Ascending aorta (tissue), 2 donors: ENCODE measurements at places on chromosomes 3 and 15.

DNA sequence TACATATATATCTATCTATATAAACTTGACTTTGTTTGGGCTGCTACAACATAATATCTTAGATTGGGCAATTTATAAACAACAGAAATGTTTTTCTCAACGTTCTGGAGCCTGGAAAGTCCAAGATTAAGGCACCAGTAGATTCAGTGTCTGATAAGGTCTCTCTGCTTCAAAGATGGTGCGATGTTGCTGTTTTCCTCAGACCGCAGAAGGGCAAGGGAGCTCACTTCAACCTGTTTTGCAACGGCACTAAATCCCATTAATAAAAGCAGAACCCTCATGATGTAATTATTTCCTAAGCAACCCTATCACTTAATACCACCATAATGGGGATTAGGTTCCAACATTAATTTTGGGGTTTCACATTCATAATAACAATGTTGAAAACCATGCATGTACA, 1134.8 kb downstream of the NSUN3 start:
- DNase-seq, result no peak

- DNase-seq, result no peak
Measured at GRCh38 chr3:41819236-41819635, 142.7 kb downstream of the ULK4 start.

GRCh38 chr3:48232734-48233133, 8.2 kb upstream of the ZNF589 start:
- DNase-seq, result peak; percentile 86

- no peak for DNase-seq
Measured at GRCh38 chr15:50063226-50063625, 55.8 kb downstream of the ATP8B4 start.

- DNase-seq, result no peak
Measured at GRCh38 chr3:141021261-141021660, 29.9 kb upstream of the SPSB4 start.

DNA sequence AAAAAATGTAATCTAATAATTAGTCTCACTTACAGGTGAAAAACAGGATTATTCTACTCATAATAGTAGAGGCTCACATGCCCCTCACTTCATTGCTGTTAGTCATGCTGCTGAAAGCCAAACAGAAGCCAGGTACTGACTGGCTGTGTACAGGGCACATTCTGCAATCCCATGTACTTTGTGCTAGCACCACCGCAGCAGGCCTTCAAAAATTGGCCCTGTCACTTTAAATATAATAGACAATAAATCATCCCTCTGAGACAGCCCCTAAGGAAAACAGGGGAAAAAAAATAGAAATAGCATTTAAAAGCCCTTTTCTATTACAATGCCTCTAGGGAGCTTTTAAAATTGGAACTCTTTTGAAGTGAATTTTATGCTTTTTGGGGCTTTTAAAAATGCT, 723.8 kb downstream of the TUSC7 start:
- no peak for DNase-seq

GRCh38 chr3:155497930-155498647, 204.6 kb upstream of the STRIT1 start:
- DNase-seq, result no peak

- no peak for DNase-seq
Measured at GRCh38 chr3:55526332-55527030, 39.4 kb upstream of the WNT5A start.

DNA sequence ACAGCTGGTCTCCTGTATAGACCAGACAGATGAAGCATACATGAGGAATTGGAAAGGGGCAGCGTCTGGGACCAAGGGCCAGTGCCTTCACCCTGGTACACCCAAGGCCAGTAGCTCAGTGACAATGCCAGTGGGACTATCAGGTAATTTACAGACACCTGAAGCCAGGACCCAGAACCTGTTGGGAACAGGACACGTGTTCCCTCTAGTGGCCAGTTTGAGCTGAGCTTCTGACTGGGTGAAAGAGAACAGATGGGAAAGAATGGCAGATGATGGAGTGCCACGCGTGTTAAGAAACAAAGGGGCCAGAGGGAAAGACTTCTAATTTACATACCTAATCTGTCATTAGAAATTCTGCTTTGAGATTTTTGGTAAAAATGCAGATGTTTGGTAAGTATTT, 5.1 kb upstream of the SLC25A38 start:
- no peak for DNase-seq

DNA sequence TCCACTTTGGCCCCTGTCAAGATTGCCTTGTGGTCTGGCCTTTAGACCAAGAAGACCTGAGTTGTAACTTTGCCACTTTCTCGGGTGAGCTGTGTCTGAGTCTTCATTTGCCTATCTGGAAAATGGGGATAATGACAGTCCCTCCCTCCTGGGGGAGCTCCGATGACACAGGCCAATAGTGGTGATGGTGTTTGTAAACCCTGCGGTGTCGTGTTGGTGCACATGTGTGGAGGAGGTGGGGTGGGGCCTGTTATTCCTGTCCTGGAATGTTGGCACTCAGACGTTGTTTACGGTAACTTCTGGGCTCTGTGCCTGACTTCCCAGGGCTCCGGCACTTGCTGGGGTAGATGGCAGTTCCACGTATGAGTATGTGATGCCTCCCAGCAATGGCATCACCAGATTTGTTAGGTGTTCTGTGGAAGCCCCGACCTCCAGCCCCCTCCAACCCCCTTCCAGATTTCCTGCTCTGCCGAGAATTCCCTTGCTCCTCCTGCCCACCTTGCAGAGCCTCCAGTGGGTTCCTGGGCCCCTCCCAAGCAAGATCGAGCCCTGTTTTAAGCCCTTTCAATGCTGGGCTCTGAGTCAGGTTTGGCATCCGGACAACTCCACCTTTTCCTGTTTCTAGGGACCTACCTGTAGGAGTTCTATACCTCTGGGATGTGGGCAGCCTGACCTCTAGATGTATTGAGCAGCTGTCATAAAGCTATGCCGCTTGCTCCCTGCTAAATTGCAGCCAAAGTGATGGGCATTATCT, 31.4 kb downstream of the HRH1 start:
- peak; percentile 94 for DNase-seq

DNA sequence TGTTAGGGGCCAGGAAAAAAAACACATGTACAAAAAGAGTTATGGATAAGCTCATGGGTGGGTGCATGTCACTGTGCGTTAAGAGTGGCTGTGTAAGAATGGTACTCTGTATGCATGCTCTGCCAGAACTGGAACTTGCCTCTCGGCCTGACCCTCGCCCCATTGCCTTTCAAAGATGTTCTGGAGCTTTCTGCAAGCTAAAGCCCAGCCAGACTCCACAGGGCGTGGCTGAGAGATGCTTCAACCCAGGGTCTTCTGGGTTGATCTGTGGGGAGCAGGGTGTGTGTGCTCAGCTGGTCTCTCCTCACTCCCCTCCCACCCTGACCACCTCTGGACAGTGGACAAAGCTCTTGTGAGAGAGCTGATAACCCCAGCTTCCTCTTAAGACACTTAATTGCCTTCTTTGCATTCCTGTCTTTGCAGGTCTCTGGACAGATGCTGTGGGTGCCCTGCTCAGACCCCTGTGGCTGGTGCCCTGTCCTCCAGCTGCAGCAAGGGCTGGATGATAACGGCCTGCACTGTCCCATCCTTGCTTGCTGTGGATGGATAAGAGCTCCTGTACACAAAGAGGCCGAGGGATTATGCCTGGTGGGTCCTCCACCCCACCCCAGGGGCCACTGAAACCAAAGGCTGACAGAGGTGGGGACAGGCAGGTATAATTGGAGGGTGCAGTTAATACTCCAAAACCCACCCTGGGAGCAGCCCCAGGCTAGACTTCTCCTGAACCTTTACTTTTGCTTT, 28.7 kb downstream of the ALDH1L1 start:
- no peak for DNase-seq

DNA sequence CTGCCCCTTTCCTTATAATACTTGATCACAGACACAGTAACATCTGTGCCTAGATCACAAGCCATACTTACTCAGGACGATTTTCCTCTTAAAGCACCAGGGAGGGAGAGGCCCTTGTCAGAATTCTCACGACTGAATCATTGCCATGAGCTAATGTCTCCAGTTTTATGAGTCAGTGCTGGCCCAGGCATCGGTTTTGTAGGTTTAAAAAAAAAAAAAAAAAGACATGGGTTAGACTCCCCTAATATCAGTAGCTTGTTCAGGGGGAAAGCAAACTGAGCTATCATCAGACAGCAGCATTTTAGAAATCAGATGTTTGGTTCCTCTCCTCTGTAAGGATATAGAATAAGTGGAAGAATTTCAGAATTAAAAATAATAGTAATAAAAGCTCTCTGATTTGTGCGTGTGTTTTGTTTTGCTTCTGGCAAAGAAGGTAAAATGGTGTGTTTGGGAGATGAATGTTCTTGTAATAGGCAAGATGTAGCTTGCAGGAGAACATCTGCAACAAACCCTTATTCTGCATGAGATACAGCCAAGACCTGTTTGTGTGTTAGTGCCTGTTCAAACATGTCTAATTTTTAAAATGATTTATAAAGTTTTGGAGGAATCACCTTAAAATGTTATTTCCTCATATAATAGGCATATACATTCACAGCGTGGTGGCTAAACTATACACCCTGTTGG, 193.6 kb downstream of the TP63 start:
- DNase-seq, result no peak

GRCh38 chr15:93179072-93179471, 90.1 kb upstream of the RGMA start:
- peak; percentile 68 for DNase-seq

DNA sequence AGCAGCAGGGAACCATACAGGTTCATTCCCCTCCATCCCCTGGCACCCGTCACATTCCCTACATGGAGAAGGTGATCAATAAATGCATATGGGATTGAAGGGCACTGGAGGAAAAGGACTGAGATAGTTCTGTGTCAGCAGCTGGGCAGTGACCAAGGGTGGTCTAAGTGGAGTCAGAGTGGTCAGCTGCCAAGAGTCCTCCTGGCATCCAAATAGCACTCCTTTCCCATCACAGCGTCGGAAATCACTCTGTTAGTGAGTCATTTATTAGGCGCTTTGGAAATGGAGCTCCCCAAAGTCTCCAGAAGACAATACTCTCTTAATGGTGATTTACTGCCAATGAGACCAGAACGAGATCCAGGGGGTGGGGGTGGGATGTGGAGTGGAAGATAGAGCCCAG, 6.8 kb upstream of the TRH start:
- no peak for DNase-seq

DNA sequence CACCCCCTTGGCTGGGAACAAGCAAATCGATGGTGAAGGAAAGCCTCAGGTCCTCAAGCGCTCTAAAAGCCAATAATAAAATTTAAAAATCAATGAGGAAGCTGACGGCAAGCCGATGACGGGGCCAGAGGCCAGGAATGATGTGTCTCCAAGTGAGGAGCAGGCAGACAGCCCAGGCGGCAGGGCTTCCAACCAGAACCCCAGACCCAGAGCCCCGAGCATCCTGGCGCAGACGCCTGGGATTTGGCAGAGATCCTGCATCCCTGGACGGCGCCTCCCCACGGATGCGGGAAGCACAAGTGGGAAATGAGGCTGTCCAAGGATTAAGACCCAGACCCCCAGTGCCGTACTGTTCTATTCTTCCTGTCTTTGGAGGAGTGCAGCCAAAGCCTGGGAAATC, 123.0 kb upstream of the PROK2 start:
- DNase-seq, result no peak

GRCh38 chr3:50518436-50518835, 15.0 kb upstream of the CACNA2D2 start:
- no peak for DNase-seq

DNA sequence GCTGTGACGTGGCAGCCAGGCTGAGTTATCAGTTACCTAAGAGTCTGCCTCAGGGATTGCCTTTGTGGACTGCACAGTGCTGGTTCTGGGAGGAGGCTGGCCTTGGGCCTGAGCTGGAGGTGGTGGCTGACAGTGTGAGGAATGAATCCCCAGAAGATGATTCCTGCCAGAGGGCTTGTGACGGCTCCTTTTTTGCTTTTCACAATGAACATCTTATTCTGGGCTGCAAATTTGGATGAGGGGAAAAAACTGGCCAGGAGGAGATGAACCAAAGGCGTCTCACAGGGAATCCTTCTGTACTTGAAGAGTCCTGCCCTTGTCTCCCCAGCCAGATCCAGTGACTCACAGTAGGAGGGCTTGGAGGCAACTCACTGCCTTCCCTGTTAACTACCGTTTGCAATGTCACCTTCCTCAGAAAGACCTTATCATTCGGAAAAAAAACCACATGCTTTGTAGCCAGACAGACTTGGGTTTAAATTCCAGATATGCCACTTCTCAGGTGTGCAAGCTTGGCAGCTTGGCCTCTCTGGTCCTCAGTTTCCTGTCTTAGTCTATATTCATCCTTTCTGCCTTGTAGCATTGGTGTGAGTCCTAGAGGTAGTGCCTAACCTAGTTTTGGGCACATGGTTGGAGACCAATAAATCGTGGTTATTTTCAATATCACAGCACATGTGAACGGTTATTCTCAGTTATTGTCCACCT, 19.1 kb downstream of the ST6GAL1 start:
- no peak for DNase-seq

GRCh38 chr15:35427091-35427490, 118.9 kb downstream of the DPH6 start:
- no peak for DNase-seq

DNA sequence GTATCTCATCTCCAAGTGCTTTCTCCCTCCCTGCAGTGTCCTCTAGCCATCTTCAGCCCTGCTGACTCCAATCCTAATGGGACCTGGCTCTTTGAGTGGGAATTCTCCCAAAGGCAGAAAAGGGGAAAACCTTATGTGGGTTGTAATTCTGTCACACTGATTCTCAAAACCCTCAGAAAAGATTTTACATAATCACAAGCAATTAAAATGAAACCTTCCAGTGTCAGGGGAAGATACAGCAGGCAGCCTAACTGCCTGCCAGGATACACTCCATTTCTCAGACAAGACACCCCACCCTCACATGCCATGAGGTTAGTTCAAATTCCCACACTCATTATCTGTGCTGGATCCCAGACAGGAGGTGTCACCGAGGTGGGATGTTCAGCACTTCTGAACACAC, 121.4 kb downstream of the RFTN1 start:
- DNase-seq, result no peak

- DNase-seq, result no peak
Measured at GRCh38 chr3:152656214-152656971, 178.5 kb upstream of the P2RY1 start.

- no peak for DNase-seq
Measured at GRCh38 chr3:193665370-193665989, 72.5 kb downstream of the OPA1 start.

DNA sequence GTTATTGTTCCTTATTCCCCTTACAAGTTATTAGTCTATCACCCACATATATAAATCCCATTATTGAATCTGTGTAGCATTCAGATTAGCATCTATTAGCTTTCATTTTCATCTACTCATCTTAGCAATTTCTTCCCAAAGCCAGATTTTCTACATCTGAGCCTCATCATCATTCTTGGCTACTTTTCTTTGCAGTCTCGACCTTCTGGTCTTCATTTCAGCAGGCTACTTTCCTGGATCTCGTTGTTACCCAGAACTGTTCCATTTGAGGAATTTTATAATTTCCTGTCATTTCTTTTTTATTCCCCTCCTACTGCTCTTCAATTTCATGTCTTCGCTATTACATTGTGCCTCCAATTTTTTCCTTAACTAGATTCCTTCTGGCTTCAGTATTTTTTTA, 51.8 kb downstream of the SPRED1 start:
- DNase-seq, result no peak

GRCh38 chr15:34693053-34693744, 61.6 kb downstream of the GJD2 start:
- no peak for DNase-seq

GRCh38 chr3:148924562-148924961, 59.5 kb downstream of the CPA3 start:
- no peak for DNase-seq
